ENCODE measurements at places on chromosomes 7 and 10.

DNA sequence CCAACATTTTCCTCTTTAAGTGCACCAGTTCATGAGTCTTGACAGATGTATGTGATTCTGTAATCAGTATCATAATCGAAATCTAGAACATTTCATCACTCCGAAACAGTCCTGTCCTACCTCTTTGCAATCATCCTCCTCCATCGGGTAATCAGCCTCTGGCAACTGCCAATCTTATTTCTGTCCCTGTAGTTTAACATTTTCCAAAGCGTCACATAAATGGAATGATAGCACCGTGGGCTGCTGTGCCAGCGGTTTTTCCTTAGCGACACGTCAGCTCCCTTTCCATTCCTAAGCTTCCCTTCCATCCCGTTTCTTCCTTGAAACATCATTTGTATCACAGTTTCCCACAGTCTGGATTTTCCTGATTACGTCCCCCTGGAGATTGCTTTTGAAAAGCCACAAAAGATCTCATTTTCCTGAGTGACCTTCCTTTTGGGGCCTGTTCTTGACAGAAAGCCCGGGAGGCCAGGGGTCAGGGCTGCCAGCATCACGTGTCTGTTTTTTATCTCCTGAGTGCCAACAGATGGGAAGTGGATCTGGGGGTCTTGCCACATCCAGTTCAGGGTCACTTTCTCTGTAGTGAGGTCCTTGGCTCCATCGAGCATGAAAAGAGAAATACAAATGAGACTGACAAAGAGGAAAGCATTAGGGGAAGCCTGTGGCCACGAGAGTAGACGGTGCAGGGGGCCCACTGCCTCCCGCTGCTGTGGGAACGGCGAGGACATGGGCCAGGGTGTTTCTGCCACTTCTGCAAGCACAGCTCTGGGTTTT lies 31.6 kb downstream of the TMEM120A start:
- DNase-seq, result no peak

DNA sequence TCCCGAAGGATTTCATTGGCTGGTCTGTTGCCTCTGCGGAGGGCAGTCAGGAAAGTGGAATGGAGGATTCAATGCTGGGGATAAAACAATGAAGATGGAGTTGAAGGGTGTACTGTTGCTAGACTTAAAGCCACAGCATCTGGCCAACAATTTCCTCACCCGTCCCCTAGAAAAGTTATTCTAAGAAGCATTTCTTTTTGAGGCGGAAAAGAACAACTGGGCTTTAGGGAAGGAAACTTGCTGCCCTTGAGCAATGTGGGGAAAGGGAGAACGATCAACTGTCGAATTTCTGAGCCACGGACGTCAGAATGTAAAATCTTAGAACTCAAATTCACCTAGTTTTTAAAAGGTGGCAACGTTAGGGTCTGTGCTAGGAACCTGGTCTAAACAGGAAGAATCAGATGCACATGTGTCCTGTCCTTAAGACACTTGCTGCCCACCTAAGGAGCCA lies 664 bp downstream of the FMC1 start:
- no peak for DNase-seq

DNA sequence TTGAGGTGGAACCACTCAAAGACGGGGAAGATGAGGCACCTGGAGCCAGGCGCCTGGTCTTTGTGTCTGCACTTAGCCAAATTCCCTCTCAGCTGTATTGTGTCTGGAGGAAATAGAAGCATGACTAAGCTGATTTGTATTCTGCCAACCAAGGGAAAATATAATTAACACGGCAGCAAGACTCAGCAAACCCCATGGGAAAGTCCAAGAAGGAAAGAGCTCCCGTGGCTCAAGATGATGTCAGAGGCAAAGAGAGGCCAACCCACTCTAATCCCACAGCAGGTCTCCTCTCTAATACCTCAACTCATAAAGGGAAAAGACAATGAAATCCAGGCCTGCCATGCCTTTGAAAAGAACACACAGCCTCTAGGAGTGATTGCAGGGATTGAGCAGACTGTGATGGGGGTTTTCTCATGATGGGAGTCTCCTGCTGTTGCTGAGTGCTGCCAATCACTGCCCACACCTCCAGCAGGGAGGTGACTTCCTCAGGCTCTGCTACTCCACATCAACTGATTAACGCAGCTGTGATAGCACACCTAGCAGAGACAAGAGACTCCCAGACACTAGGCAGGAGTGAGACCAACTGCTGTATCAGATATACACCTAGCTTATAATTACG lies 255.5 kb upstream of the C7orf33 start:
- no peak for DNase-seq

GRCh38 chr7:56291-56913 lies 136.0 kb upstream of the FAM20C start:
- DNase-seq, result no peak

GRCh38 chr10:132558516-132559413 lies 21.2 kb downstream of the INPP5A start:
- DNase-seq, result no peak

GRCh38 chr10:116756277-116756676 lies 13.9 kb upstream of the HSPA12A start:
- DNase-seq, result no peak

DNA sequence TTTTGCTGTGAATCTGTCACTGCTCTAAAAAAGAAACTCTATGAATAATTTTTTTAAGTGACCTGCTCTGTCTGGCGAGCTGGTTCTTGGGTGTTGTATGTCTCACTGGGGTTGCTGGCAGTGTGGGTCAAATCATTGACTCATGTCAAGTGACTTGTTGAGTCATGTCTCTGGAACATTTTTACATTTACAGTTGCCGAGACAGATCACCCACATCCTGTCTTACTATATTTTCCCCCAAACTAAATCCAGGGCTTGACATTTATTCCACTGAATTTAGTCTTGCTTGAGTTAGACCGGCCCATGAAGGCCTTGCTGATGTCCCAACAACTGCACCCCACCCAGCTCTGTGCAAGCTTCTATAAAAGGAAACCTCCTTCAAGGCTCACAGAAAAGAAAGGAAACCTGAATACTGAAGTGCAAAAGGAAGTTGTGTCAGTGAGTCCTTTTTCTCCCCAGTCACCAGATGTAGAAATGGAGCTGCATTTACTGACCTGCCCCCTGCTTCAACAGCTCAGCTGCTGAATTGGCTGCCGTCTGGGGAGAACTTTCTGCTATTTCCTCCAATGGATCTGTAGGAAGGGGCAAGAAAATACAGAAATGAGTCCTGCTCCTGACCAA lies 290.3 kb downstream of the TNS3 start:
- peak; percentile 48 for DNase-seq

GRCh38 chr10:5949009-5949759 lies 28.2 kb downstream of the IL15RA start:
- DNase-seq, result peak; percentile 42

- DNase-seq, result no peak
Measured at GRCh38 chr7:124908259-124908658, 21.4 kb downstream of the POT1 start.

DNA sequence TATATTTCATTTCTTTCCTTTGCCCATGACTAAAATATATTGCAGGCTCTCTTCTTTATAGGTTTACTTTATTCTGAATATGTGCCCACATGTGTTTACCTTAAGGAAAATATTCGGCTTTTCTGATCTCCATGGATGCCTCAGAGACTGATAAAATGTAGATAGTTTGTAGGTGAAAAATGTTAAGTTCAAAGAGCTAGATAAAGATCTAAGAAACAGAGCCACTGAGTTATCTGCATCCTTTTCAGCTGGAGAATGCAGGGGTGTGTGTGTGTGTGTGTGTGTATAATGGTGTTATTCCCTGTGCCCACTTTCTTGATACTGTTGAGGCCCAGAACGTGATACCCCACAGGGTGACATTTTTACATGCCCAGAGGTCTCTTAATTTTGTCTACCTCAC lies 150.8 kb downstream of the LRRC4 start:
- no peak for DNase-seq

DNA sequence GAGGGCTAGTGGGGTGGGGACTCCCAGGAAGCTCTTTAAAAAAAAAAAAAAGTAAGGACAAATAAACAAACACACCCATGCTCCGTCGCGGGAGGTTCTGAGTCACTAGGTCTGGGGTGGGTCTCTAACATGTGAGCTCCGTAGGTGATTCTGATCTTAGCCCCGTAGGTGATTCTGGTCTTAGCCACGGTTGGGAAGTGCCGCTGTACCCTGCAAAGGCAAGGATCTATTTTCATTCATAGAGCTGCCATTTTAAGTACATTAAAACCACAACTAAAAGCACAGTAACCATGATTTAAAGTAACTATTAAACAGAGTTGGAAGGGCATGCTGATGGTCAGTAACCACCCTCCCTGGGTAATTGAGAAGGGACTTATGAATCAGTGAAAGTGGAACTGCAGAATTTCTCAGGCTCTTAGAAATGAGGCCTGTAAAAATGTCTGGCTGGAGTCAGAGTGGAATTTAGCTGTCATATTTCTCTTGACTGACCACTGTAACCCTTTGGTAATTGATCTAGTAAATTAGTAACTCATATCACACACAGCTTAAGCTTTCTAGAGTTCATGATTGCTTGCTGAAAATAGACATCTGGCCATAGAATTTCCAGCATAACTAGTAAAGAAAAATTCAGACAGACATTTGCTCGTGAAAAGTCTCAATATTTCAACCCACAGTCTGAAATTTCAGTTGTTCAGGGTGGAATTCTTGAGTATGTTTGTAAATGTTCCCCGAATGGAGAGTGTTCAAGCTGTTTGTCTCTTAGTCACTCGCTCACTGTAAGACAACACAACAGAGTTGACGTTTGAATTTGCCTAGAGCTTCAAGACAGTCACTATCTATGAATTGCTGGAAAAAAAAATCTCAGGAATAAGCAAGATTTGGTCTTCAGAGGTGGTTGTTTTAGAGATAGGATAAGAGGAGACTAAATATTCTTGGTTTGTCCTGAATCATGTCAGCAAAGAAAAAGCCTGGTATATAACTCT lies 34.2 kb upstream of the TCF7L2 start:
- no peak for DNase-seq

GRCh38 chr10:35224045-35224740 lies 97.5 kb downstream of the CREM start:
- DNase-seq, result no peak

DNA sequence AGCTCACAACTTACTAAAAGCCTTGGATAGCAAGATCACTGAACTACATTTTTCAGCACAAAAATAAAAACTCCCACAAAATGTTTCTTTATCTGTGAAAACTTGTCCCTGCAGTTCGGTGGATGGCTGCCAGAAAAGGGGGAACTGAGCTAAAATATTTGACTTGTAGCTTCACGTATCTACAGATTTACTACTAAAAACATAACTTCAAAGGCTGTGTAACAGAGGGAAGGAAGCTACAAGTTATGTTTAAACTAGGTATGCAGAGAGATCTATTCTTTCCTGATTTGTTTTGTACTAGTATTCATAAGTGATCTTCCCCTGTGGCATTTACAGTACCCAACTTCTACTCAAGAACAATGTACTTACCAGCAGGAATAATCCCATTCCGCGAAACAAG lies 25.1 kb downstream of the SGCE start:
- DNase-seq, result no peak

DNA sequence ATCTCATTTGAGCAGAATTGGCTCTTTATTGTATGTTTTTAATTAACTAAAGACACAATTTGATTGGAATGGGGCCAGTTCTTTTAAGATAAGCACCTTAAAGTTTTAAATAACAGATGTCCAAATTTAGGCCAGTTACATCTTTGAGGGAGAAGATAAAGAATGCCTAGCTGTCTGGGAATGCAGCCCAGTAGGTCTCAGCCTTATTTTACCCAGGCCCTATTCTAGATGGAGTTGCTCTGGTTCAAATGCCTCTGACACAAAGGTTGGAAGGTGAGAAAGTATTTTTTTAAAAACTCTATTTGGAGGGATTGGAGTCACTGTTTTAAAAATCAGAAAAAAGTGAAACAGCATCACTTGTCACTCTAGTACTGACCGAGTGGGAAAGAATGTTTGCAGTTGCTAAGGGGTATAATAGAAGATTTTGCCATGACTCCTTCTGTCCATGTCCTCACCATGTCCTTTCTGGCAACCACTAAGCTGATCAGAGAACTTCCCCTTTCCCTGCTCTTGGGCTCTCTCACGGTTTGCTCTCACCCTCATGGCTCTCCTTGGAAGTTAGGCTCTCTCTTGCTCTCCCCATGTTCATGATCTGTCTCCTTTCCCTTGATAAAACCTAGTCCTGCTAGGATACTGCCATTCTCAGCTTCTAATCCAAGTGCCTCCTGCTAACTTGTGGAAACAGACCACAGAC lies 238.2 kb upstream of the AGK start:
- DNase-seq, result no peak

GRCh38 chr7:1255080-1255816 lies 22.6 kb downstream of the UNCX start:
- no peak for DNase-seq

- peak; percentile 34 for DNase-seq
Measured at GRCh38 chr7:17234030-17234397, 64.4 kb upstream of the AHR start.

DNA sequence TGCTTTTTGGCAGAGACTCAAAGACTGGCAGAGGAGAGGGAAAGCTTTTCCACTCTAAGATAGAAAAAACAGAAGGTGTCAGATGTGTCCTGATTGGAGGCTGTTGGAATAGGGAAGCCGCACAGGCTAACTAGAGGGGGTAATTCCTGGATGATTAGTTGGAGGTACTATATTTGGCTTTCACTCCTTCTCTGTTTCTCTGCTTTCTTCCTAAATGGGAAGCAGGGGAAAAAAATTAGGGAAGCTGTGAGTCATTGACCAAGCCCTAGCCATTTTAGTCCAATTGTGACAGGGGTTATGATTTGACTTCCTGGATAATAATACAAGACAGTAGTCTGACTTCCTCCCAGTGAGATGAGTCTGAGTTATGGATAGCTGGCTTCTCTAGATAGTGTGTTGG lies 475.2 kb upstream of the CELF2 start:
- no peak for DNase-seq

DNA sequence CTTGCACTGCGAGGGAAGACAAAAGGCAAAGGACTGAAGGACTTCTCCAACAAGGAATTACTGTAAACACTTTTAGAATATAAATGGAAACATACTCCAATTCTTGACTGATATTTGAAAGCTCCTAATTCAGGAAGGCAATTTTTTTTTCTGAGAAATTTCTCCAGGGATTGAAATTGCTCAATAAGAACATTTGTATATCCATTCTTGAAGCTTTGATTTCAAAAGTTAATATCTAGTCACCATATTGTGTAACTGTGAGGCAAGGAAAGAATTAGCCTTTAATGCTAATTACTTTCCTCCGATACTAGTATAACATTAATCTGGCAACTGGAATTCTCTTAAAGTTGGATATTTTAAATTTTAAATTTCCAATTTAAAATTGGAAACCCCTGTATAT lies 188.4 kb upstream of the COL1A2 start:
- DNase-seq, result no peak

DNA sequence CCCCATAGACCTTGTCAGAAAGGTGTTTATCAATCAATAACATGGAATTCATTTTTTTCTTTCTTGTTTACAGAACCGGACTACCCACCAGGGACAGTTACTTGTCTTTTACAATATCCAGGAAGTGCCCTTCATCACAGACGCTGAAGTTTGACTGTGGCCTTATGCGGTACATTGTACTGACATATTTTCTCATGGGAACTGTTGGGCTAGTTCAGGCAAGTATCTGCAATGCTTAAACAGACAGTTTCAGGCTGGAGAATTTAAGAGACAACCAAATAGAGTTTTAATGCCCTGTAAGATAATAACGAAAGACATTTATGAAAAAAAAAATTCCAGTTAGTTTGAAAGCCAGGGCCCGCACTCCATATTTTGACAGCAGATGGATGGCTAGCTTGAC lies 246.4 kb downstream of the GATA3 start:
- no peak for DNase-seq

GRCh38 chr7:151838861-151839381 lies 38.0 kb downstream of the PRKAG2 start:
- peak; percentile 32 for DNase-seq

GRCh38 chr7:27953361-27953760 lies 213.4 kb downstream of the TAX1BP1 start:
- no peak for DNase-seq

- DNase-seq, result no peak
Measured at GRCh38 chr10:110723224-110723891, 79.2 kb downstream of the RBM20 start.
